ENCODE measurements at places on chromosomes 2 and 18.

DNA sequence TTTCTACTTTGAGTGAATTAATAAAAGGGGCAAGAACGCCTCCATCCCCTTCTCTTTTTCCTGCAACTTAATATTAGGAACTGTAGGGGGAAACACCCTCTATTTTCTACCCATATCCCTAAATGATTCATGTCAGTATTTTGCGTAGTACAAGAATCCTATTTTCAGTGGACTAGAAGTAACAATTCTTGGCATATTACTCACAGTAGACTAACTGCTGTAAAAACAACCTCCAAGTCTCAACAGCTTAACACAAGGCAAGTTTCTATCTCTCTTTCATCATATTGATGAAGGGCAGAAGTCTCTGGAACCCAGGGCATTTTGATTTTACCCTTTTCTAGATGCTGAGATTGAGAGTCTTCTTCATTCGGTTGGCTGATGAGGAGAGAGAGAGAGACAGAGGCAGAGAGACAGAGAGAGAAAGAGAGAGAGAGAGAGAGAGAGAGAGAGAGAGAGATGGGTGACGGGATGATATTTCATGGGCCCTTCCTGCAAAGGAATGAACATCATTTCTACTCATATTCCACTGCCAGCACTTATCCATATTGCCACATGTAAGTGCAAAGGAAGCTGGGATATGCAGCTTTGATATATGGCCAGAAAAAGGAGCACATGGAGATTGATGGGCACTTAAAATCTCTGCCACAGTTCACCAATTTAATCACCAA is 481.6 kb downstream of the LPIN1 start:
- DNase-seq, result no peak

GRCh38 chr18:2617401-2617998 is 38.0 kb upstream of the SMCHD1 start:
- no peak for DNase-seq

DNA sequence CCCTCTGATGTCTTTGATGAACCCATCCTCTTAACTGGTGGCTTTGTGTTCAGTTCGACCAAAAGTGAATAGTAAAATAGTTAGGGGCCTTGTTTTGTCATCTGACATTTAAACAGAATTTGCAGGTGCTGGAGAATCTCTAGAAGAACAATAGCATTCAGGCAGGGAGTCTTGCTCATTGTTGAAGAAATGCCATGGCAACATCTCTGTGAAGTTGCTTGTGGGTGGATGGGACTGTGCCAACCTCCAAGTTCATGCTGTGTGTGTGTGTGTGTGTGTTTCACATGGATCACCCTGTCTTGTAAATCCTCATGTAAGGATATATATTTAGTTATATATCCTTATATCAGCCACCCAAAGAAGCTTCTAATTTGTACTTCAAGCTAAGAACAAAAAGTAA is 66.7 kb downstream of the SKA1 start:
- DNase-seq, result no peak

DNA sequence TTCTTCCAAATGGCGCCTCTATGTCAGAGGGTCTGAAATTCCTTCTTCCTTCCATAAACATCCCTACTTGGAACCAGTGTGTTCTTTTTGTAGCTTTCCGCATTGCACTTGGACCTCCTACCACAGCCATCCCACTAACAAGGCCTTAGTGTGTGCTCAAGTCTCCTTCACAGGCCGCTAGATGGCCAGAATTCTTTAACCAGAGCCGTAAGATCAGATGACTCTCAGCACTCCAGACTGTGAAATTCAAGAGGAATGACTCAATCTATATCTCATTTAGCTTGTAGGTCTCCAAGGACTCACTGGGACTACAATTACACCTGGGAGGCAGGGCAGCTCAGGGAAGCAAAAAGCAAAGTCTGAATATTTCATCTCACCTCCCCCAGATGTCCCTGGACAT is 298.9 kb downstream of the EIPR1 start:
- no peak for DNase-seq

- DNase-seq, result no peak
Measured at GRCh38 chr2:191376981-191377629, 131.9 kb downstream of the MYO1B start.

DNA sequence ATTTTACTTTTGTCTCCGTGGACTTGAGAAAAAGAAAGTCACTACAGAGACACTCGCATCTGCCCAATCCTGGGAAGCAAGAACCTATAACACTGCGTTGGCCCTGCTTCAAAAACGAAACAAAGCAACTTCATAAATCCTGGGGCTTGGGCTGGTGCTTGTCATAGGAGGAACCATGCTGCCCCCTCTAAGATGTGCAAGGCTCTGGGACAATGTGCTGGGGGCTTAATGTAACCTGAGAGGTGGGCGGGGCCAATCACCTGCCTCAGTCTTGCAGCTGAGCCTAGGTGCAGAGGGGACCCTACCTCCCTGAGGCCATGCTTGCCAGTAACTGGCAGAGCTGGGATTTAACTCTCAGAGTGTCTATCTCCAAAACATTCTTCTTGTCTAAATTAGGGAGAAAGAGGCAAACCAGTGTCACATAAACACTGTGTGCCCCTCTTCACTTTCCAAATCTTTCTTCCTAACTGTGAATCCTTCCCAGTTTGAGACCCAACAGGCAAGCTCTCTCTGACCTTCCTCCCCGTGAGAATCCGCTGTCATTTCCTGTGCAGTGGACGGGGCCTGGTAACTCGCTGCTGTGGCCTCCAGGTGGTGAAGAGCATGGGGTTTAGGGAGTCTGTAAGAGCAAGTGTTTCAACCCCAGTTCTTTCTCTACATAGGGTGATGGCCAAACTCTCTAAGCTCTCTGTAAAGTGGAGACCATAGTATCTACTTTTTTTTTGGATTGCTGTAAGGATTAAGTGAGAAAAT is 115.1 kb downstream of the ACKR3 start:
- no peak for DNase-seq

GRCh38 chr2:174597345-174598047 is at the start of gene WIPF1:
TSS of gene WIPF1 (minus strand) at chr2:174597804. CDS start at chr2:174585573, 12,231 bp downstream.
- DNase-seq, result peak; percentile 91

- DNase-seq, result no peak
Measured at GRCh38 chr2:54504866-54505265, 48.7 kb downstream of the SPTBN1 start.

All from NAMALWA (cell line).